ENCODE measurements at places on chromosomes 11 and 22. TPM values are rescaled to one million over a fixed set of nuclear protein-coding genes. Genes with fewer than 3 reads are reported as not detected.

APOL4 gene
- total RNA-seq = 0.82 TPM

MYRF gene
- total RNA-seq = 5.8 TPM

KCTD21 gene
- 0.90 TPM for total RNA-seq

ZBTB16 gene
- 29.7 TPM for total RNA-seq

NRXN2 gene
- total RNA-seq = 9.2 TPM

SYCE3 gene
- not detected for total RNA-seq

MUC2 gene
- total RNA-seq = not detected

PPP2R1B gene
- total RNA-seq = 47.8 TPM

DNA sequence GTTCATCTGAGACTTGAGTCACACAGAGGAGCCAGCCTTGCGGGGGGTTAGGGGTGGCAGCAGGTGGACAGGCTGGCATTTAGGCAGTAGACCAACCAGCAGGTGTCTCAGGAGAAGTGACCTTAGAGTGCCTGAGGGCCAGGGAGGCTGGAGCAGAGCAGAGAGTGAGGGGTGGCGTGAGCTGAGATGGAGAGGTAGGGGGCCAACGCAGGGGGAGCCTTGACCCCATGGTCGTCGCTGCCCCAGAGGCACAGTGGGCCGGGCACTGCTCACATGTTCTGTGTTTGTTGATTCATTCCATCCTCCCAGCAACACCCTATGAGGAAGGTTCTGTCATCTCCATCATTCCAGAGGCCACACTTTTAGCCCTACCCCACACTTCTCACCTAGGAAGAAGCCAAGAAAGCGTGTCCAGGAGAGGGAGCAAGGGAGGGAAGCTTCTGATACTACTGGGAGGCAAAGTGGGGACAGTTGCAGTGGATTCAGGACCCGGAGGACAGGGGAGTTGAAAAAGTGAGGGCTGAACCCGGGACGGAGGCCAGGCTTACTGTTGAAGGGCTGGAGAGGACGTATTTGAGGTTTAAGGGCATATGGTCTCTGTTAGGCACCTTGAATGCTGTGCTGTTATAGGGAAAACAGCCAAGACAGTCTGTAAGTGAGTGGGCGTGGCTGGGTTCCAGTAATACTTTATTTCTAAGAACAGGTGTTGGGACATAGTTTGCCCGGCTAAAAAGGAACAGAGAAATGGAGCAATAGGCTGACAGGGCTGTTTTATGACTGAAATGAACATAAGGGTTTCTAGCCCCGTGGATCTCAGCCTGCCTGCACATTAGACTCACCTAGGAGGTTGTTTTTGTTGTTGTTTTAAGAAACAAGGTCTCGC is 7.3 kb downstream of the SART1 start:
- no peak overlapping the region for H3K27ac ChIP-seq
- no peaks in the 10 kb centered on the region for H3K27me3 ChIP-seq
- no peak for DNase-seq
- H3K4me3 ChIP-seq = no peak overlapping the region

GRCh38 chr11:18295316-18295715 is 26.6 kb downstream of the HPS5 start:
- peaks cover 6% of the 10 kb centered on the region for H3K36me3 ChIP-seq
- no peak overlapping the region for H3K27ac ChIP-seq
- H3K4me1 ChIP-seq = no peaks in the 10 kb centered on the region
- no peak for DNase-seq
- H3K4me3 ChIP-seq = no peak overlapping the region
- no peaks in the 10 kb centered on the region for H3K27me3 ChIP-seq

- no peaks in the 10 kb centered on the region for H3K36me3 ChIP-seq
- no peaks in the 10 kb centered on the region for H3K4me1 ChIP-seq
- H3K27me3 ChIP-seq = no peaks in the 10 kb centered on the region
- no peak for DNase-seq
- no peak overlapping the region for H3K27ac ChIP-seq
Measured at GRCh38 chr11:108882211-108882831, 217.5 kb downstream of the DDX10 start.

- no peaks in the 10 kb centered on the region for H3K36me3 ChIP-seq
- DNase-seq = peak; percentile 91
- H3K4me1 ChIP-seq = no peaks in the 10 kb centered on the region
- H3K27me3 ChIP-seq = no peaks in the 10 kb centered on the region
Measured at GRCh38 chr11:66429983-66430602, 8.6 kb downstream of the MRPL11 start.

DNA sequence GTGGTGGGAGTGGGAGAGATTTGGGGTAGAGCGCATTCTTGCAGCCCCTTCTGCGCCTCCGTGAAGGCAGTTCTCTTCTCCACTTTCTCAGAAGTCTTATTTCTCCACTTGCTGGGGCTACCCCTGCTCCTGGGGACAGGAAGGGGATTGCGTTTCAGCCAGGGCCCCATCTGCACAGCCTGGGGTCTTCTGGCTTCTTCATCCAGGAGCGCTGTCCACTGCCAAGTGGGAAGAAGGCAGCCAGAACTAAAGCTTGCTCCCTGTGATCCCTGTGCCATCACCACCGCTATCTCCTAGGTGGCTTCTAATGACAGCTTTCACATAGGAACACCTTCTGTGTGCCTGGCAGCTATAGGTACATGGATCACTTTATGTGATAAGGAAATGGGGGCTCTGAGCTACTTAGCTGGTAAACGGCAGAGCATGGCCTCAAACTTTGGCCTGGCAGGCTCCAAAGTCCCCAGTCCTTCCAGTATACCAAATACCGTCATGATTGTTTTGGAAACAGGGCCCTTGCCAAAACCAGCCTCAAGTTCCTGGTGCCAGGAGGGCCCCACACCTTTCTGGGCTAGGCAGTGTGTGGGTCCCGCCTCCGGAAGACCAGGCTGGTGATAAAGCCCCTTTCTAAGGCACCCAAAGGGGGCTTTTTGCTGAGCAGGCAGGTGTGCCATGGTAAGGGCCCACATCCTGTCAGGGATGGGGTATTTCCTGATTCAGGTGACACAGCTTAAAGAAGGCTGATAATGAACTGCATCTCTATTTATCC is 60.4 kb upstream of the PAX6 start:
- H3K36me3 ChIP-seq = no peaks in the 10 kb centered on the region
- peak overlapping the region; percentile 23 for H3K4me3 ChIP-seq
- H3K27ac ChIP-seq = no peak overlapping the region
- H3K4me1 ChIP-seq = peaks cover 45% of the 10 kb centered on the region

DNA sequence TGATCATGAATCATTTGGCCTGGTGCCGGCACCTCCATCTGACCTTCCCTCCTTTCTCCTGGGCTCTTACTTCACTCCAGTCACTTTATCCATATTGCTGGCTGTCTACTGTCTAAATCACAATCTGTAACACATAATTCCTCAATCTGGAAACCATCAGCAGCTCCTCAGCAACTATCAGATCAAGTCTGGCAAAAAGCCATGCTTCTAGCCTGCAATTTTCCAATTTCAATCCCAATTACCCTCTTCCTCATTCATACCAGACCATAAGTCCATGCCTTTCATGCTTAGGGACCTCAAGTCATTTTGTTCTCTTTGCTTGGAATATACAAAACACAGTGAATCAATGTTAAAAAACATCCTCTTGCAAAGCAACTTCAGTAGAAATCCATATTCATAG is 882.8 kb upstream of the ANO3 start:
- no peaks in the 10 kb centered on the region for H3K27me3 ChIP-seq
- no peak overlapping the region for H3K4me3 ChIP-seq
- no peak overlapping the region for H3K27ac ChIP-seq
- no peak for DNase-seq

- DNase-seq = no peak
- H3K4me1 ChIP-seq = no peaks in the 10 kb centered on the region
Measured at GRCh38 chr11:614021-614622, 1.6 kb downstream of the IRF7 start.

DNA sequence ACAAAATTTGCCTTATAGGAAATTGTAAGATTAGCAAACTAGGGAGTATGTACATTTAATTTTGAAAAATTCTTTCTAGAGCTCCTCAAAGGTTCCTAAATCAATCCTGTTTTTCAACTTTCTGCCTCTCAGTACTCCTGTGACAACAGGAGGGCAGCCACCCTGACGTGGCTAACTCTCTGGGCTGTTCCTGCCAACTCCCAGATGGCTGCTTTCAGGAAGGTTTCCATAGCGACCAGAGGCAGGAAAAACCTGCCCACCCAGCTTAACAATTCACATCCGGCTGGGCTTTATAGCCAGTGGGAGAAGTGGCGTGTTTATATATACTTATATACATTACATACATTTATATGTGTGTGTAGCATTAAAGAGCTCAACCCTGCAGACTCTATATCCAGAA is 26.5 kb downstream of the SGSM3 start:
- peak; percentile 60 for DNase-seq
- no peak overlapping the region for H3K27ac ChIP-seq
- no peak overlapping the region for H3K4me3 ChIP-seq
- no peaks in the 10 kb centered on the region for H3K36me3 ChIP-seq

DNA sequence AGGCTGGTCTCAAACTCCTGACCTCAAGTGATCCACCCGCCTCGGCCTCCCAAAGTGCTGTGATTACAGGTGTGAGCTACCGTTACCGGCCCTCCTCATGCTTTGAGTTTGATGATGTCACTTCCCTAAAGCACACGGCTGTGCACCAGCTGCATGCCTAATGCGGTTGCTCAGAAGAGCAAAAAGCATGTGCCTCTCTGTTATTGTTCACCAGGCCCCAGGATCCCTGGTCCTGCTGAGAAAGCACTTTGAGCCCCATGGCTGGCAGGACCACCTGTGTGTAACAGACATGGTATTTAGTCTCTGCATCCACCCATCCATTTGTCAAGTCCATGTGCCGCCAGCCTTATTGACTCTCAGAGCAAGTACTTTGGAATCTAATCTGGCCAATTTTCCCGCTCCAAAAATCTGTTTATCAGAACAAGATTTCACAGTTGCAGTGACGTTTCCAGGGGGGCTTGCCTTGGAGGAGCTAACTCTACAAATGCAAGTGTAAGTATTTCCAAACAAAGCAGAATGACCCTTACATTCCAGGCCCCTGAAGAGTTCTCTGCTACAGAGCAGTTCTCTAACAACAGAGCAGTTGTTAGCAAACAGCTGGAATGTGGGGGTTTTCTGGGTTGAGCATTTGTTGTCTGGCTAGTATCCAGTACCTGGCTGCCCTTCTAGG is 89.4 kb downstream of the LDLRAD3 start:
- no peaks in the 10 kb centered on the region for H3K36me3 ChIP-seq
- peaks cover 4% of the 10 kb centered on the region for H3K4me1 ChIP-seq
- no peaks in the 10 kb centered on the region for H3K27me3 ChIP-seq
- H3K27ac ChIP-seq = no peak overlapping the region
- no peak overlapping the region for H3K4me3 ChIP-seq

DNA sequence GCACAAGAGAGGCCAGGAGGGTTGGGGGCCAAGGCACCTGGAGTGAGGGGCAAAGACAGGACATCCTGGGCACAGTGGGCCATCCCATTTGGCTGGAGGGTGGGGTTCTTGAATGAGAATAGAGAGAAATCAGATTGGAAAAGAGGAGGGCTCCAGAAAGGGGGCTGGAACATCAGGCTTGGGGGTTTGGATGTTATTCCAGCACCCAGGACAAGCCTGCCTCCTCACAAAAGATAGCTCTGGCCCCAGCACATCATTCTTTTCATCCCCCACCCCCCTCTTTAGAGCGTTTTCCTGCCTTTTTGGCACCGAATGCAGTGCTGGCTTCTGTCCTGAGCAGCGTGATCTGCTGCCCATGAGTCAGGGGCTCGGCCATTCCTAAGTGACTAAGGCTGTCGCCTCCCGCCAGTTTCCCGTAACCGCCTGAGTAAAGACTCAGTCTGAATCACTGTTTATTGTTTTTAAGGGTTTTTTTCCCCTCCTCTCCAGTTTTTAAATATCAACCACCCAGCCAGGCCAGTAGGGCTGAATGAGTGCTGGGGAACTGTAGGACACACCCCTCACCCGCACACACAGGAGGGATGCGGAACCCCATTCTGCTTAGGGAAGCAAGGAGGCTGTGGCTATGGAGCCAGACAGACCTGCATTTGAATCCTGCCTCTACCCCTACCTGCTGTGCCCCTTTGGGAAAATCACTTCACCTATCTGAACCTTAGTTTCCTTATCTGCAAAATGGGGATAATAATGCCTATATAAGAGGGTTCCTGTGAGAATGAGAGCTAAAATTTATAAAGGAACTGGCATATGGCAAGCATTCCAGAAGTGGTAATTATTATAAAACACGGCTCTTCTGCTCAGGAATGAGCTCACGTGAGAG is 32.4 kb upstream of the NAV2 start:
- peaks cover 12% of the 10 kb centered on the region for H3K4me1 ChIP-seq
- no peaks in the 10 kb centered on the region for H3K27me3 ChIP-seq
- no peak overlapping the region for H3K4me3 ChIP-seq
- no peaks in the 10 kb centered on the region for H3K36me3 ChIP-seq

GRCh38 chr11:61011950-61012736 is 40.7 kb downstream of the CD6 start:
- H3K36me3 ChIP-seq = no peaks in the 10 kb centered on the region
- peaks cover 30% of the 10 kb centered on the region for H3K4me1 ChIP-seq
- peaks cover 100% of the 10 kb centered on the region for H3K27me3 ChIP-seq
- no peak overlapping the region for H3K27ac ChIP-seq
- DNase-seq = peak; percentile 30
- no peak overlapping the region for H3K4me3 ChIP-seq

DNA sequence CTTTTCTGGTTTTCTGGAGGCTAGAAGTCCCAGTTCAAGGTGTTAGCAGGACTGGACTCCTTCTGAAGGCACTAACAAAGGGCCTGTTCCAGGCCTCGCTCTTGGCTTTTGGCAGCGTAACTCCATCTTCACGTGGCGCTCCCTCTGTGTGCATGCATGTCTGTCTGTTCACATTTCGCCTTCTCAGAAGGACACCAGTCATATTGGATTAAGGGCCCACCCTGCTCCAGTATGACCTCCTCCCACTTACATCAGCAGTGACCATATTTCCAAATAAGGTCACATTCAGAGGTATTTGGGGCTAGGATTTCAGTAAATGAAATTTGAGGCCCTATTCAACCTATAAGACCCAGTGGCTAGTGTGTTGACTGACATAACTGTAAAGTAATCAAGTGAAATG is 20.0 kb downstream of the APLP2 start:
- H3K27ac ChIP-seq = peak overlapping the region; percentile 93
- no peaks in the 10 kb centered on the region for H3K27me3 ChIP-seq
- H3K4me3 ChIP-seq = no peak overlapping the region
- H3K4me1 ChIP-seq = peaks cover 42% of the 10 kb centered on the region
- no peaks in the 10 kb centered on the region for H3K36me3 ChIP-seq

GRCh38 chr11:59616396-59616982 is 915 bp upstream of the OSBP start:
- peaks cover 19% of the 10 kb centered on the region for H3K4me1 ChIP-seq
- H3K27ac ChIP-seq = peak overlapping the region; percentile 58
- DNase-seq = peak; percentile 97
- H3K27me3 ChIP-seq = no peaks in the 10 kb centered on the region

- no peaks in the 10 kb centered on the region for H3K27me3 ChIP-seq
- no peak overlapping the region for H3K27ac ChIP-seq
- no peak for DNase-seq
- H3K36me3 ChIP-seq = no peaks in the 10 kb centered on the region
- no peak overlapping the region for H3K4me3 ChIP-seq
Measured at GRCh38 chr22:38429499-38430068, 25.4 kb downstream of the KCNJ4 start.

DNA sequence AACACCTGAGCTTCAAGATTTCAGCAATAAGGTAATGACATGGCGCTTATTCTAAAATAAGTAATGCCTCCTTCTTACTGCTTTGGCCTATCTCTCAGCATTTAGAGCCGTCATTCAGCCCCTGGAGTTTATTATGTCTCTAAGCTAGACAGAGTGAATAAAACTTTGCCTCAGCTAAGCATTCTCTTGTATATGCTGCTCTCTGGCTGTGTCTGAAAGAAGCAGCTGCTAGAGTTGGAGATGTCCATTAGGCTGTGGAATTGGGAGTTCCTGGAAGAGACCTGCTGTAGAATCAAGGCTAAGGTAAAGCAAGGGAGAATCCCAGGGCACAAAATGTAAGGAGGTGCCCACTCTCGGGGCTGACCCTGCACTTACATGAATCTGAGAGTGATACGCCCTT is 35.5 kb upstream of the TTC12 start:
- no peak overlapping the region for H3K27ac ChIP-seq
- H3K36me3 ChIP-seq = no peaks in the 10 kb centered on the region
- H3K4me3 ChIP-seq = no peak overlapping the region
- no peaks in the 10 kb centered on the region for H3K27me3 ChIP-seq
- peaks cover 24% of the 10 kb centered on the region for H3K4me1 ChIP-seq
- DNase-seq = no peak

Measured in neural progenitor cell (in vitro differentiated cells).